ENCODE measurements at places on chromosomes 1 and 21.

GRCh38 chr1:219460896-219461815 is 151.7 kb downstream of the ZC3H11B start:
- DNase-seq = no peak

- no peak for DNase-seq
Observed at GRCh38 chr1:8078176-8078671, 52.1 kb upstream of the ERRFI1 start.

DNA sequence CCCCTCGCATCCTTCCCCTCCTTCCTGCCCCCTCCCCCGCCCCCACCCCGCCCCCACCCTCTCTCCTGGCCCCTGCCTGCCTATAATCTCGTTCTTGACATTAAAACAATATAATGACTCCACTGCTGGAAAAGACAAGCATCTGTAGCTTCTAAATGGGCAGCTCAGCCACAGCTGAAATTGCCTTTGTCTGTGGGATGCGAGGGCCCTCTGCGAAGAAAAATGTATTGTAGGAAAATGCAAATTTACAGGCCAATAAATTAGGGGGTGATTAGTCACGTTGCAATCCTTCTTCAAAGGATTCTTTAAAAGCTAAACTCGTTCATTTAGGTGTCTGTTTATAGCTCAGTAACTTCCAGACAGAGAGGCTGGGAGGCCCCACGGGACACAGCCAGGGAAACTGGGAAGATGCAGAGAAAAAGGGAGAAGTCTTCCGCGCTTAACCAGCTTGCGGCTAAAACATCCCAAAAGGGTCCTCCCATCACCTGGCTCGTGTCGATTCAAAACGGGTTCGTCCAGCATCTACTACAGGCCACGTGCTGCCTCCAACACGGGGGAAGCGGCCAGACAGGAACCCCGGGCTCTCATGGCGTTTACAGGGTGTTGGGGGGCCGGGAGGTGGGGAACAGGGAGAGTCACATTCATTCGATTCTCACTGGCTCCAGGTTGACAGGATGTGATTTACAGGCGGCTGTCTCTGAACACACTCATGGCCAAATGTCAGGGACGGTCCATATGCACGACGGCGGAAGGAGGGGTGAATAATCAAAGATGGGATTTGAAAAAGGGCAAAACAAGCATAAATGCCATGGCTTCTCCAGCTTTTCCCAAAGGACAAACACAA is 100.5 kb upstream of the ZBTB40 start:
- DNase-seq = no peak

DNA sequence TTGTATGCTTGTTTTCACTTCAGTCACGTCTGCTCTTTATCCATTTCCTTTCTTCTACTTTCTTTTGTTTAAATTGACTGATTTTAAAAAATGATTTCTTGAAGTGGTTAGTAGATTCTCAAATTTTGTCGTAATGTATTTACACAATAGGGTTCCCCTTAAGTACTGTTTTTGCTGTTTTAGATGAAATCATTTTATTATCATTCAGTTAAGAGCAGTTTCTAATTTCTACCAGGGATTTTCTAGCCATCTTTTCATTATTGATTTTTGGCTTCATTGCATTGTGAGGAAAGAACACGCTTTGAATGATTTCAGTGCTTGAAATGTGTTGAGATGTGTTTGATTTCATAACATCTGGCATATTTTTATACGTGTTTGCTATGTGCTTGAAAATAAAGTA is 27.0 kb downstream of the ST6GALNAC3 start:
- DNase-seq = no peak

DNA sequence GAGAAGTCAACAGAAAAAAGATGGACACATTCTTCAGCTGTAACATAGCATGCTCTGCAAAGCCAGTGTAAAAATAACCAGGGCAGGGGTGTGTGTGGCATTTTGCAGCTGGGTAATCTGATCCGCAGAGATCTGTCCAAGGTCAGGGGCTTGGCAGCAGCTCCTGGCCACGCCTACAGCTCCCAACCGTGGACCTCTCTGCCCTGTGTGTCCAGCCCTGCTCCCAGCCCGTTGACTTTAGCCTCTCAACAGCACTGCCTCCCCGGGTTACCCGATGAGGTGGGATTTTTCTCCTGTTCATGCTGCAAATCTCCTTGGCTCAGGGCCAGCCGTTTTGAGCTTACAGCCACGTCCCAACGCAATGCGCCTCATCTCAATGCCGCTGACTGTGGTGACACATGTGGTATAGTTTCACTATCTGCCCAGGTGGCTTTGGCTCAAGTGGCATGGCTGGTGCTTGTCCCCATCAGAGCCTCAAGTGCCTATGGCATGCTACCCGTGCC is 68.1 kb downstream of the VWA5B1 start:
- no peak for DNase-seq

- no peak for DNase-seq
Observed at GRCh38 chr1:28663871-28664470, 4.6 kb upstream of the GMEB1 start.

All from stimulated activated CD8-positive, alpha-beta memory T cell treated with anti-CD3 and anti-CD28 coated beads, Interleukin-15, amount 100 ng/mL, for 4 hours (primary cell).